NCI-H2081 (cell line): ENCODE measurements at places on chromosomes 7 and 10.

GRCh38 chr7:86123476-86123875 lies 520.2 kb upstream of the GRM3 start:
- no peak for DNase-seq

- DNase-seq: no peak
These were observed 59.0 kb downstream of the IKZF1 start for GRCh38 chr7:50363327-50364060.

- DNase-seq: no peak
These were observed 78.1 kb downstream of the USP6NL start for GRCh38 chr10:11533328-11533781.

DNA sequence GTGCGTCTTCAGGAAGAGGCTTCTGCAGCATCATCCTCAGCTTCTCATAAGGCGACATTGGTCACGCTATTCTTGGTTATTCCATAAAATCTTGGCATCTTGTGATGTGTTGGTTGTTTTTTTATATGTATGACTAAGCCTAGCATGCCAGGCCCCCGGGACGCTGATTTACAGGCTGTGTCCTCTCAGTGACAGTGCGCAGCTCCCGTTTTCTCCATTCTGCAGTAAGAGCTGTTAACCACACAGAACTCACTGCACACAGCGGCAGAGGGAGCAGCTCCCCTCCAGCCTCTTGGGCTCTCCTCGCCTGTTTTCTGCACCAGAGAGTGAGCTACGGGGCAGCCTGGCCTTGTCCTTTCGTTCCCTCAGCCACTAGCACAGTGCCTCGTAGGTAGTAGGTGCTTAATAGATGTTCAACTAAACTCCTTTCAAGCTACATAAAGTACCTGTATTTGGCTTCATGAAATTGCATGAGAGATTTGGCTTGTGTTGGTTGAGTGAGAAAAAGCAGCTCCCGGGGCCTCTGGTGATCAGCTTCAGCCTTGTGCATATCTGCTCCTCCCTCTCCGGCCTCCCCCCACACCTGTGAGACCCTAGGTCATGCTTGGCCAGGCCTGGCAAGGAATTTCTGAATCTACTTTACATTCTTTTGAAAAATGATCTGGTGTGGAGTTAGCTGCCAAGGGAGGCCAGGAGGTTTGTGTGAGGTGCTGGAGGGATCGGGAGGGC lies 116.2 kb downstream of the WDR37 start:
- no peak for DNase-seq

DNA sequence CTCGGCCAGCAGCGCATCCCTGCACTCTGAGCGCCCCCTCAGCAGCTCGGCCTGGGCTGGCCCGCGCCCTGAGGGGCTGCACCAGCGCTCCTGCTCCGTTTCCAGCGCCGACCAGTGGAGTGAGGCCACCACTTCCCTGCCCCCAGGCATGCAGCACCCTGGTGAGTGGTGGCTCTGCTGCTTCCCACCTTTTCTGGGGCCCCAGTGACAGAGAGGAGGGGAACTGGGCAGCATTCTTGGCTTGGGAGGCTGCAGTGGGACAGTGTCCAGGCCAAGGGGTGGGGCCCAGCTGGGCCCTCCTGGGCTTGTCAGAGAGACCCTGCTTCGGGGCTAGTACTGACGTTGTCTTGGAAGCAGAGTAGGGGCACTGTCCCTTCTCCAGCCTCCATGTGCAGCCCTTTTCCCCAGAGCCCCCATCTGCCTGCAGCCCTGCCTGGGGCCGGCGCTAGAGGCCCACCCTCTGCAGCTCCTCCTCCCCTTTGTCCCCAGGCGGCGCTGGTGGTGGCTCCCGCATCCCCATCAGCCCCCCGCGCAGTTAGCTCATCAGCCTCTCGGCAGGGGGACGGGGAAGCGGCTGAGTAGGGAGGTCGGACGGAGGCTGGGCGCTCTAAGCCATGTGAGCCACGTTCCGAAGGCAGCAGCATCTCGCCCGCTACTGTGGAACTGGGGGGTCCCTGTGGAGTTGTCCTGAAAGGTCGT lies 29.2 kb downstream of the GBX1 start:
- no peak for DNase-seq
